ENCODE measurements at places on chromosomes 4 and X.
A peak's percentile ranks its signal among the peaks of the same experiment; 100 is the strongest.

DNA sequence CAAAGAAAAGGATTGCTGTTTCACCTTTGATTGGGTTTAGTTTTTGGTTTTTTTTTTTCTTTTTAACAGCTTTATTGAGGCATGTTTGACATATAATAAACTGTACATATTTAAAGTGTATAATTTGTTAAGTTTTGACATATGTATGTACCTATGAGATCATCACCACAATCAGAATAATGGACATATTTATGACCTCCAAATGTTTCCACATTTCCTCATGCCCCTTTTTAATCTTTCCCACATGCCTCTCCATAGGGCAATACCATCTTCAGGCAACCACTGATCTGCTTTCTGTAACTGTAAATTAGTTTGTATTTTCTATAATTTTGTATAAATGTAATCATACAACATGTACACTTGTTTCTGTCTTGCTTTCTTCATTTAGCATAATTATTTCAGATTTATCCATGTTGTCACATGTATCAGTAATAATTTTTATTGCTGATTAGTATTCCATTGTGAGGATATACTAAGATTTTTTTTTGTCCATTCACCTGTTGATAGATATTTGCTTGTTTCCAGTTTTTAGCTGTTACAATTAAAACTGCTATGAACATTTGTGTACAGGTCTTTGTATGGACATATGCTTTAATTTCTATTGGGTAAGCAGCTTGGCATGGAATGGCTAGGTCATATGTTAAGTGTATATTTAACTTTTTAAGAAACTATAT lies 33.5 kb downstream of the PTPN13 start:
- no peak for DNase-seq

- no peak for DNase-seq
Measured at GRCh38 chr4:129748991-129749390, 653.0 kb downstream of the C4orf33 start.

DNA sequence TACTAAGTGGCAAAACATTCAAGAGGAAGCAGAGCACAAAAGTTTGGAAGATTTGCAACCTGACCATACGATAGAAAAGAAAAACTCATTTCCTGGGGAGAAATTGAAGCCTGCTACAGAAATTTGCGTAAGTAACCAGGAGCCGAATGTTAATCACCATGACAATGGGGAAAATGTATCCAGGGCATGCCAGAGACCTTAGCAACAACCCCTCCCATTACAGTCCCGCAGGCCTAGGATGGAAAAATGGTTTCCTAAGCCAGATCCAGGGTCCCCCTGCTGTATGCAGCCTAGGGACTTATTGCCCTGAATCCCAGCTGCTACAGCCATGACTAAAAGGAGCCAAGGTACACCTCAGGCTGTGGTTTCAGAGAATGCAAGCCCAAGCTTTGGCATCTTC lies 472.2 kb upstream of the KLHL4 start:
- DNase-seq = no peak

DNA sequence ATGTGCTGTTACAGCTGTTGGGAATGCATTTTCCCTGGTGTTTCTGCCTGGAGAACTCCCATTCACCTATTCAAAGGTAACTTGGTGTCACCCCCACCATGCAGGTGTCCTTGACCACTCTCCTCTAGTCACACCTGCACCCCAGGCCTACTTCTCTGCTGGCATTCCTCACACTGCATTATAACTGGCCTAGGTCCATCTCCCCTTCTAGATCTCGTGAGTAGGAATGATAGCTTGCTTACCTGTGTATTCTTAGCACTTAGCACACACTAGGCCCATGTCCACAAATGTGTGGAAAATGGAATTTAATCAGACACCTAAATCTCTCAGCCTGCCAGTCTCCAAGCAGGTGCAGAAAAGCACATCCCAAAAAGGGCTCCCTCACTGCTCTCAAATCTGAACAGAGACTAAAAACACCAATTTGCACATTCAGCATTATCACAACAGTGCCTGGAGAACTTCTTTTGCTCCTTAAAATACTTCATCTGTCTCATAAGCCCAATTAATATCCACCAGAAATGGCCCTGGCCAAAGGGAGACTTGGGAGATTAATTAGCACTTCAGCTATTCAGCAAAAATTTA lies 18.3 kb downstream of the SCD5 start:
- no peak for DNase-seq

- no peak for DNase-seq
Measured at GRCh38 chr4:16123356-16124084, 39.7 kb upstream of the PROM1 start.

- no peak for DNase-seq
Measured at GRCh38 chr4:959338-960139, 13.8 kb downstream of the DGKQ start.

DNA sequence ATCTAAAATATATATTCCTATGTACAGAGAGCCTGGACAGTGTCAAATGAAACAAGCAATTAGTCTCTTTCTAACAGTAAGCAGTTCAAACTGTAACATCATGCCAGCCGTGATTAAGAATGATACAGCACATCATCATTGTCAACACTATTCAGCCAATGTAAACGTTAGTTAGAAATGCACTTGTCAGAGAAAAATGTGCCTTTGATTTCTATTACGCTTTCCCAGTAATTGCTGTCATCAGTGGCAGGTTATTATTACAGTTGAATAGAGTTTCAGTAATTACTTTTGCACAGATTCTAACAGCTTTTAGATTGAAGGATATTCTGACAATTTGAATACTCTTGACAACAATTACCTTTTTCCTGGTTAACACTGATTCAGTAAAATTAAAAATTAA lies 1007.1 kb downstream of the SH3BGRL start:
- no peak for DNase-seq

DNA sequence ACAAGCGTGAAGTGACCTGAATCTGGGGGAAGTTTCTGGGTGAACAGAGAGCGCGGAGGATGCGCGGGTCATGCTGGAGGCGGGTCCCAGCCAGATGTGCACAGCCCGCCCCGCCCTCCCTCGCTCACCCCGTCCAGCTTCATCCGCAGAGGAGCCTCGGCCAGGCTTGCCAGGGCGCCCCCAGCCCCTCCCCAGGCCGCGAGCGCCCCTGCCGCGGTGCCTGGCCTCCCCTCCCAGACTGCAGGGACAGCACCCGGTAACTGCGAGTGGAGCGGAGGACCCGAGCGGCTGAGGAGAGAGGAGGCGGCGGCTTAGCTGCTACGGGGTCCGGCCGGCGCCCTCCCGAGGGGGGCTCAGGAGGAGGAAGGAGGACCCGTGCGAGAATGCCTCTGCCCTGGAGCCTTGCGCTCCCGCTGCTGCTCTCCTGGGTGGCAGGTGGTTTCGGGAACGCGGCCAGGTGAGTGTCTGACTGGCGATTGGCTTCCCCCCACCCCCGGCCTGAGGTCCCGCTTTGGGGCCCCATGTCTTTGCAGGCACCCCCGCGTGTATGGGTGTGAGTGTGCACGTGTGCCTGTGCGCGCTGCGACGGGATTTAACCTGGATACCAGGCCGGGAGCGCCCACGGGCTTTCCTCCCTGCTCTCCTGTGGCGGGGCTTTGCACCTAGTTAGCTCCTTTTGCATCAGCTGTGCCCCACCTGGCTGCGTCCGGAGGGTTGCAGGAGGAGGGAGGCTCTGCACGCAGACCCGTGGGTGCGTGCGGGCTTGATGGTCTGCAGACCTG lies at the start of gene EGFL6:
EGFL6 (plus strand) TSS at position 123 of the 782 bp plus-strand sequence; CDS start at position 384, 261 bp downstream.
- no peak for DNase-seq

DNA sequence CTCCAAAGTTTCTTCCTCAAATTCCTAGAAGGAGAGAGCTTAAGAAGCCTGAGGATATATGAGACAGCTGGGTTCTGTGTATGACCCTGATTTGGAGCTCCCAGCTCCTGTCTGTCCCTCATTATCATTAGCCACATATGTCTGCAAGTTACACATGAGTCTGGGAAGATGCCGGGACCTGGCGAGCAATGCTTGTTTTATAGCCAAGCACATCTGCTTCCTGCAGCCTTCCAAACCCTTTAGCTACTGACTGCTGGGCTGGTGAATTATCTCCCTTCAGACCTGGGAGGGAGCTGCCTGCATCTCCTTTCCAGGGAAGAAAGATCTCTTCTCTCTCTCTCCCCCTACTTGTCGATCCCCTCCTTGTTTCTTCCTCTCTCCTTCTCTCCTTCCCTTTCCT lies 556.7 kb upstream of the BOD1L1 start:
- no peak for DNase-seq

- DNase-seq = no peak
Measured at GRCh38 chr4:1097553-1097952, 15.8 kb downstream of the RNF212 start.

GRCh38 chrX:63855896-63856295 lies 70.9 kb upstream of the ARHGEF9 start:
- DNase-seq = no peak

DNA sequence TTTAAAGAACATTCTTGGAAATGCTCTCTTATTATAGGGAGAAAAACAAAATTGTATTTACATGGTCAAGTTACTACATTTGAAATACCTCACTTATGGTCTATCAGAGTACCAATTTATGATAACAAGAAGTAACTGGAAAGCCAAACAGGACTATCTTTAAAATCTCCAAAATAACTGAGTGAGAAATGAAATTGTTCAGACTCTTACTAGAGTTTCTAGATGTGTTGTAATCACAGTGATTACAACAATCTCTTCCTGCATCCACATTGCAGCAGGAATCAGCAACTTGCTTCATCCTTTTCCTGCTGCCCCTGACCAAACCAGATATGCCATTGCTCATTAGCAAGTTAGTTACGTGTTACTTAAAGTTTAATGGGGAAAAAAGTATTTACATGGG lies 245.2 kb upstream of the SMIM31 start:
- peak; percentile 67 for DNase-seq

DNA sequence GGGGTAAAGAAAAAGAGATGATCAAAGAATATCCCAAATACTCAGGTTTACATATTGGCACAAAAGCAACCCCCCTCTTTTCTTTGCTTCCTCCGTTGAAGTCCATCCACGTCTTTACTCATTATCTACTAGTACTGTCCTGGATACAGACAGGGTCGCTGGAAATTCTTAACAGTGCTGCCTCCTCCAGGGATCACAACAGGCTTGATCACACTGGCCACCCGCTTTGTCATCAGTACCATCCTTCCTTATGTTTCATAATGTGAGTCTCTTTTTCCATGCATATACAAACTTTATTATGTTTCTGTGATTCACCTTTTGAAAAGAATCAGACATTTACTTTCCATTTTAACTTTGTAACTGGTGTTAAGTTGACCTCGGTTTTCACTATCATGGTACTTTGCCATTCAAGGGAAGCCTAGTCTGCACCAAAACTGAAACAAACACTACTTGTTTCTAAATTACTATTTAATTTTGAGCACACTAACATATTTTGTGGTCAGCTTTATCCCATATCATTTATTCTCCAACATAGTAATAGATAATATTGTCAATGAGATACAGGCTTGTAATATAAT lies 387.5 kb upstream of the PPP1R2C start:
- DNase-seq = no peak

- DNase-seq = no peak
Measured at GRCh38 chrX:21476909-21477308, 102.7 kb downstream of the CNKSR2 start.

- DNase-seq = peak; percentile 58
Measured at GRCh38 chr4:55345980-55346850, at the start of gene SRD5A3. TSS of gene SRD5A3 (plus strand) at chr4:55346242. CDS start at chr4:55346337, 95 bp downstream.

GRCh38 chr4:40530961-40531635 lies 98.6 kb downstream of the RBM47 start:
- DNase-seq = no peak

GRCh38 chrX:131977619-131978018 lies 45.5 kb upstream of the STK26 start:
- no peak for DNase-seq

DNA sequence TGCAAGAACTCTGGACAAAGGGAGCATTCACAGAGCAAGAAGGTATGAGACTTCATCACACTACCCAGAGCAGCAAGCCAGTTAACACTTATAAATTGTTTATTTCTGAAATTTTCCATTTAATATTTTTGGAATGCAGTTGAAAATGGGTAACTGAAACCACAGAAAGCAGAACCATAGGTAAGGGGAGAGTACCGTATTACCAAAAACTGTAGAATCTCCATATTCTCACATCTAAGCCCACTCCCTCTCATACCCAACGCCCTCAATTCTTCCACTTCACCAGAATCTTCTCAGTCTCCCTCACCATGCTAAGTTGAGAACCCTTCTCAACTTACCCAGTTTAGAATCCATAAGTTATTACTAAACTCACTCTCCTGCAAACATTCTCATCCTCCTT lies 277.8 kb downstream of the SPOCK3 start:
- DNase-seq = no peak

- DNase-seq = no peak
Measured at GRCh38 chrX:13747836-13748235, 13.3 kb downstream of the OFD1 start.

GRCh38 chrX:35675151-35675550 lies 123.0 kb upstream of the MAGEB16 start:
- DNase-seq = no peak

GRCh38 chr4:165124488-165124887 lies 11.8 kb upstream of the TMEM192 start:
- no peak for DNase-seq

GRCh38 chrX:114712466-114712865 lies 128.6 kb downstream of the HTR2C start:
- DNase-seq = no peak

GRCh38 chr4:75698162-75698962 lies 25.2 kb upstream of the G3BP2 start:
- peak; percentile 75 for DNase-seq

All from GF-D8 (cell line).